Suprapubic skin (tissue), 4 donors: ENCODE measurements at places on chromosomes 3 and 15.

DNA sequence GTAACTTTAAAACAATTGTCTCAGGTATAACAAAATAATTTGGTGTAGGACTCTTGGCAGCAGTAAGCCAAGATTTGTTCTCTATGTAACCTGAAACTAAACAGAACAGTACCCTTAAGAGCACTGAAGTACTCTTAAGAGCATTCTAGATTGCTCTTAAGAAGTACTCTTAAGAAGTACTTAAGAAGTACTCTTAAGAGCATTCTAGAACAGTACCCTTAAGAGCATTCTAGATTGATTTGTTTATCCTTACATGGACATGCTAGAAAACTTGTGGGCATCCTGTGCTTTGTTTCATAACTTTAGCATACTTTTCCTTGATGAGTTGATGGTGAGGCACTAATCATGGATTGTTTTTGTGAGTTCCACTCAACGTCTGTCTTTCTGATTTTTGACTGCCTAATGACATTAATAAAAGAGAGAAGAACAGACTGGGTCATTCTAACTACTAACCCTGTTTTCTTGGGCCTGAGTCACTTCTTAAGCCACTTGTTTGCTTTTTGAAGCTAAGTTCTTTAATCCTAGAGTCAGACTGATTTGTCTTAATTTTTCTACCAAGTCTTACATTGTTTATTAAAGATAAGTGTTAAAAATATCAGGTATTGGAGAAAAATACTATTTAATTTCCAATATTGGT is 57.2 kb upstream of the UTS2B start:
- no peak for DNase-seq

DNA sequence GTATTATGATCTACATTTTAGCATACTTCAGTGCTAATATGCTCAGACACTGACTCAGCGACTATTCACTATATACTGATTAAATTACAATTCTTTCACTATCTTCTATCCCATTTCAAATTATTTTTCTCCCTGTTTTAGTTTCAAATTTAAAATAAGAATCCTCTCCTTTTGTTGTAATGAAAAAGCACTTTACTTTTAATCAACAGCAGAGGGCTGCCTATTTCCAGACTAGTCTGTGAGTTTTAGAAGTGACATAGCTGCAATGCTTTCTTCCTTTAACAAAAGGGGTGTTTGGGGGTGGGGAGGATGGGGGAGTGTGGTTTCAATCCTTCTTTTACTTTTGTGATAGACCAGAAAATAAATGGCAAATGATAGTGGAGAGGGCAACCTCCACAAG is 2.4 kb downstream of the NEDD4 start:
- no peak for DNase-seq

- no peak for DNase-seq
These were observed 849 bp upstream of the HDAC11 start for GRCh38 chr3:13479332-13479581.

DNA sequence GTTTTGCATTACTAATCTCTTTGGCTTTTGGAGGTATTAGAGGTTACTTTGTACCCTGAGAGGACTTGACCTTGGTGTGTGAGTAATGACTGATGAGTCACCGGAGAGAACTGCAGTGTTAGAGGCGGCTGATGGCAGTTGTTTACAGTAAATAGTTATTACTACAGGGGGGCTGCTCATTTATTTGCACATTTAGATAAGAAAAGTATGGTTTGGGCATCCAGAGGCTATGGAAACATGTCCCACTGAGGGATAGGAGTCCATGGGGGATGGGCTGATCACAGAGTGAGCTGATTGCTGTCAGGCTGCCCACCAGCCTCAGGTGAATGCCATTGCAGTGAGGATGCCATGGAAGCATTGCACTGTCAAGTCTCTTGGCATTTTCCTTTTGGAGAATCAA is 17.3 kb upstream of the STAC start:
- DNase-seq = no peak

DNA sequence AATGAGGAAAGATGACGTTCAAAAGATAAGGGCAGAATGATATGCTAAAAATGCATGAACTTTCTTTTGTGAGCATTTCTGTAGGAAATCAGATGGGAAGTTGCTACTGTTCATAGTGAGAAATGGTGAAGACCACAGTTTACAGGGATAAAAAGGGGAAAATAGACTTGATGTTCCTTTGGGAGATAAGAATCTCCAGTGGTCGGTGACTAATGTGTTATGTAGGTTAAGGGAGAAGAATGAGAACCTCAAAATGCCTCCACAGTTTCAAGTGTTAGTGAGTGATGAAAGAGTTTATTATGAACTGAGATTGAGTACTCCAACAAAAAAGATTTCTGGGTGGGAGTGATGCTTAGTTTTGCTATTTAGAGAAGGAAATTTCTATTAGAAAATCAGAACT is 247.2 kb downstream of the LSAMP start:
- DNase-seq = no peak

GRCh38 chr3:173857154-173857553 is 459.6 kb downstream of the NLGN1 start:
- no peak for DNase-seq

DNA sequence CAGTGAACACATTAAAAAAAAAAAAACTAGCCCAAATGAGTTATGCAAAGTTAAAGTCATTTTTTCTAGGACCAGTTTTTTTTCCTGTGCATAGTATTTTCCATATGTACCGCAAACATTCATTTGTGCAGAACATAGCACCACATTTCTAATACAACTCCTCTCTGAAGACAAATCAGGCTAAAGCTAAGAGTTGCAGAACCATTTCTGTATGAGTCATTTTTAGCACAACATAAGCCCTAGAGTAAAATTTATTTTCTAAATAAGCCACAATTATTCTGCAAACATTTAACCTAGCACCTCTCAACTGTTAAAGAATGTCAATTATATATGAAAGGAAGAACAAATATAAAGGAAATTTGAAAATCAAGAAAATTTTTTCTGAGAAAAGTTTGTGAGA is 375.8 kb downstream of the TIGIT start:
- DNase-seq = no peak
